CD4-positive, alpha-beta T cell treated with Interleukin-17A for 4 hours (primary cell): ENCODE measurements at places on chromosomes 11 and 22.
A peak's percentile ranks its signal among the peaks of the same experiment; 100 is the strongest.

GRCh38 chr22:30445438-30446145 is 20.0 kb downstream of the MTFP1 start:
- no peak for DNase-seq

DNA sequence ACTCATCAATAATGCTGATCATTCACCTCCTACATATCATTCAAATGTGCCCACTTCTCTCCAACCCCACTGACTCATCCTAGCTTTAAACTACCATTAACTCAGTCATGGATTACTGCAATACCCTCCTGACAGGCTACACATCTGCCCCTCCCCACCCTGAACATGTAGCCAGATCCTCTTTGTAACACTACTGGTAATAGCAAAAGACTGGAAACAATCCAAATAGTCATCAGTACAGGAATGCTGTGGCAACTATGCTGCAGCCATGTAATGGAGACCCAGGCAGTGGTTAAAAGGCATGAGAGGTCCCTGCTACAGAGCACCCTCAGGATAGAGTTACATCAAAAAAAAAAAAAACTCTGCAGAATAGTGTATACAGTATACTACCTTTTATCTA is 16.6 kb downstream of the SLC43A3 start:
- DNase-seq = no peak

- no peak for DNase-seq
These were observed 13.6 kb downstream of the C2CD3 start for GRCh38 chr11:74157169-74157568.

- no peak for DNase-seq
These were observed 185.3 kb downstream of the FAT3 start for GRCh38 chr11:92409956-92410355.

- no peak for DNase-seq
These were observed 8.0 kb downstream of the POU2AF1 start for GRCh38 chr11:111370902-111371578.

DNA sequence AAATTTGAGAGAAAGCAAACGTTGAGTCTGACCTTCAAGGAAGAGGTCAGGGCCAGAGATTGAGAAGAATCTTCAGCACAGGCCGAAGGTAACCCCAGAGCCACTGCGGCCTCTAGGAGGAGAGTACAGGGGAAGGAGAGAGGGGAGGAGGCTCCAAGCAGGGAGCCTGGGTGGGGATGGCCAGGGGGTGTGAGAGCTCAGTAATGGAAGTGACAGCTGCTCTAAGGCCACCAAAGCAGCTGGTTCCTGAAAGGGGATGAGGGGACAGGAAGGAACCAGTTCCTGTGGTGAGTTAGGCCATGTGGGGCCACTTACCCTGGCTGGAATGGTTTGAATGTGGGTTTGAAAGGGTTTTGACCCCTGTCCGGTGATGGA is 46.1 kb downstream of the PISD start:
- no peak for DNase-seq

GRCh38 chr11:104163100-104164027 is 583 bp downstream of the PDGFD start:
- no peak for DNase-seq

- peak; percentile 5 for DNase-seq
These were observed 117.4 kb upstream of the BID start for GRCh38 chr22:17891481-17892167.

DNA sequence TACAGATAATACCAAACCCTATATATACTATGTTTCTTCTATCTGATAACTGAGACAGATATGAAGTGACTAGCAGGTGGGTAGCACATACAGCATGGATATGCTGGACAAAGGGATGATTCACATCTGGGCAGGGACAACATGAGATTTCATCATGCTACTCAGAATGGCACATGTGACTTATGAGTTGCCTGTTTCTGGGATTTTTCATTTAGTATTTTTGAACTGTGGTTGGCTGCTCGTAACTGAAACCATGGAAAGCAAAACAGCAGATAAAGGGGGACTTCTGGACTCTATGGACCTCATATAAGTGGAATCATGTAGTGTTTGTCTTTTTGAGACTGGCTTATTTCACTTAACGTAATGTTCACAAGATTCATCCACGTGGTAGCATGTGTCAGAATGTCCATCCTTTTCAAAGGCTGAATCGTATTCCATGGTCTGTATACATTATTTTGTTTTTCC is 883.0 kb downstream of the TBC1D22A start:
- no peak for DNase-seq

GRCh38 chr11:65067446-65067845 is 9.1 kb upstream of the NAALADL1 start:
- DNase-seq = no peak

GRCh38 chr22:26681395-26681821 is 24.0 kb downstream of the MIAT start:
- DNase-seq = no peak

DNA sequence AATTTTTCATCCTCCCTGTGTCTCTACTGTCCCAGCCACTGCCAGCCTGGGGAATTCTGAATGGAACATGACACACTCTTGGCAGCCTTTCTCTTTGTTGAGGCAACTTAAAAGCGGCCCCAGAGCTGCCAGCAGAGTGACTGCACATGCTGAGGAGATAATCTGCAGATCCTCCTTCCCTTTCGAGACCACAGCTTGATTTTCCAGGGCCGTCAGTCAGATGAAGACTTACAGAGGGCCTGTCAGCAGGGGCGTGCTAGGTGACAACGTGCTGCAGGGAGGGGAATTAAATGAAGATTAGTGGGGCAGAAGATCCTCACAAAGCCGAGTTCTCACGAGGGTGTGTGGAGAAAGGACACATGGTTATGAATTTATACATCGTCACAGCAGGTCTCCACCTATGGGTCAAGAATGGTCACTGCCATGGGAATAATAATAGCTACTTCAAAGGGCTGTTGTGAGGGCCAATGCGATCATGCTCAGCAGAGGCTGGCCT is 193.5 kb upstream of the PITPNB start:
- DNase-seq = no peak

DNA sequence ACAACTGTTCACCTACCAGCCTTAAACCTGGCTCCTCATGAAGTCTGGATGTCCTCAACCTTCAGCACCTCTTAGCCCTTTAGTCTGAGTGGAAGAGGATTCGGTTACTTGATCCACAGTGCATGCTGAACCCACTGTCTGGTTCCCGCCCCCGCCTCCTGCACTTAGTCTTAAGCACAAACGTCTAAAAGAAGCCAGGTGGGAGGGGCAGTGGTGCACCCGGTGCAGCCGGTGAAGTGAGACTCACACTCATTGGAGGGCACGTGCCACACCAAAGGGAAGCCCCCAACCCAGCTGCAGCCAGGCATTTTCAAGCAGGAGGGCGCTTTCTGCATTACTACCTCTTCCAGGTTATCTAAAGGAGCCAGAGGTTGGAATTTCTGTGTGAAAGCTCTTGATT is 146.8 kb downstream of the COMMD9 start:
- DNase-seq = no peak

DNA sequence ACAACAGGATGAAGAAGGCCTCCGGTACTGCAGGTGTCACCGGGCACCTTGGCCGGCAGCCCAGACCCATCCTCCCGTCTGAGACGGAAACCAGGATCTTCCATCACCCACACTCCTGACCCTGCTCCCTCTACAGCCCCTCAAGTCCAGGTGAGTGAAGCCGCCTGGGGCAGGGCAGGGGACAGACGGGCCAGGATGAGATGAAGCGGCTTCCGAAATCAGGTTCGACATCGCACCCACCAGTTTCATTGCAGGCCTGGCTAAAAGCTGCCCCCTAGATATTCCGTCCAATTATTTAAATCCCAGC is 639.1 kb downstream of the TBC1D22A start:
- no peak for DNase-seq

GRCh38 chr11:15473954-15474837 is 359.5 kb downstream of the INSC start:
- DNase-seq = no peak

GRCh38 chr11:113496026-113496651 is 20.9 kb upstream of the DRD2 start:
- DNase-seq = no peak

DNA sequence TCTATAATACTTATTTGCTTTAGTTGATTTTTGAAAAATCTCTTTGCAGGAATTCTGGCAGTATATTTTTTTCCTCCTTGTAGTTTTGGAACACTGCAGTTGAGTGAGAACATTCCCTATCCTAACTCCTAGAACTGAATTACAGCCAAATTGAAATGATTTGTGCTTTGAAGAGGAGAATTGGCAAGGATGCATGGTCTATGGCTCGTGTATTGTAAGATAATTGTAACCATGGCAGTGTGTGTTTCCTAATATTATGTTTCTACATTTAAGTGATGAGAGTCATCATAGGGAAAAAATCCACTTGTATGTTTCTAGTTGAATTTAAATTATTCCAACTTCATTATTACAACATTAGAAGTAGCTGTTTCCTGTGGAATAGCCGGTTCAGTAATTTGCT is 80.9 kb upstream of the MYO18B start:
- DNase-seq = no peak
